Hematopoietic multipotent progenitor cell (in vitro differentiated cells): ENCODE measurements at places on chromosomes 6 and 20.

DNA sequence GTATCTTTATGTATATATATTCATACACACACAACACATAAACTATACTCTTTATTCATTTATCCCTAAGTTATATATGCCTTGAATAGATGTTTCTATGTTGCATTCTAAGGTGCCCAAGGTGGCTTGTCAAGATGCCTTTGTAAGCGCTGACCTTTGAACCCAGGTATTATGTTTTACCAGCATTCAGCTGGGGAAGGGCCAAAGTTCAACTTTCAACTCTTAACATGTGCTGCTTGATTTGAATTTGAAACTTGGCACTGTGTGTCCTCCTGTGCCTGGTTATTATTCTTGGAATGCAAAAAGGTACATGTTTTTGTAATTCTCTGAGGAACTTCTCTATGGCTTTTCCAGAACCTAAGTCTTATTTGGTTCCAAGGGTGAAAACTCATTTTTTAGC lies 146.5 kb downstream of the EDN1 start:
- no peak for DNase-seq

GRCh38 chr6:70175770-70176169 lies 127.1 kb downstream of the COL9A1 start:
- no peak for DNase-seq

- no peak for DNase-seq
Measured at GRCh38 chr6:125700581-125701353, 48.7 kb upstream of the HEY2 start.

DNA sequence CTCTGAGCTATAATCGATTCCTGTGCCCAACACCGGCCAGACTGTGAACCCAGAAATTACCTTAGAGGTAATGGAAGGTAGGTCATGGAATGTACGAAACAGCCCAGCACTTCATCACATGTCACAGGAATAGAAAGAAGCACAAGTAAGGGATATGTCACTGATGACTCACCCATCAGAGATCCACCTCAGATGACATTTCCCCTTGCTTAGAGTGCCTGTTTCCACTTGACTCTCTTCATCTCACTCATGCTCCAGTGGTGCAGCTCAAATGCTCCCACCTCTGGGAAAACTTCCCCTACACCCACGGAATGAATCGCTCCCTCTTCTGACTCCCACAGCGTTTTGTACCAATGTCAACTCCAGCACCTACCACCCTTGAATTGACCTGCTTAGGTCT lies 381.6 kb upstream of the CNR1 start:
- no peak for DNase-seq

GRCh38 chr6:161356167-161356854 lies 82.5 kb upstream of the AGPAT4 start:
- no peak for DNase-seq
